ENCODE measurements at places on chromosomes 6 and 20. TPM values are rescaled to one million over a fixed set of nuclear protein-coding genes. Genes with fewer than 3 reads are reported as not detected.

SCUBE3 gene
- total RNA-seq = not detected

SLC35F1 gene
- 0.04 TPM for total RNA-seq

TCF21 gene
- total RNA-seq = not detected

OTOR gene
- total RNA-seq = not detected

UNC5CL gene
- total RNA-seq = 2.9 TPM
